ENCODE measurements at places on chromosomes 2 and 18.

GRCh38 chr18:77262643-77263465 lies 13.2 kb downstream of the GALR1 start:
- DNase-seq, result no peak

DNA sequence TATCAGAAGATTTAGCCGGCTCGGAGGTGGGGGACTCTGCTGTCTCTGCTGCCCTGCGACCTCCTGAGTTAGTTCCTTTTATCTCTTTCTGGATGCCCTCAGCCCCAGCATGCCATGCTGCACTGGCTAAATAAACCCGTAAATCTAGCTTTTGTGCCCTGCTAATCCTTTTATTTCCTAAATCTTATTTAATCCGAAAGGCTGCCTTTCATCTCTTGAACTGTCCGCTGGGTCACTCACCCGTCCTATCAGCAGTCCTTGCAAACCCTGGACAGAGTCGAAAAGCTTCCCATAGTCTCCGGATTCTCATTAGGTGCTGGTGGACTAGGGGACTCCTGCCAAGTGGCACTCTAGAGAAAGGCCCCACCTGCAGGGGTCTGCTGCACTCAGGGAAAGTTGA lies 122.0 kb upstream of the APCDD1 start:
- no peak for DNase-seq

DNA sequence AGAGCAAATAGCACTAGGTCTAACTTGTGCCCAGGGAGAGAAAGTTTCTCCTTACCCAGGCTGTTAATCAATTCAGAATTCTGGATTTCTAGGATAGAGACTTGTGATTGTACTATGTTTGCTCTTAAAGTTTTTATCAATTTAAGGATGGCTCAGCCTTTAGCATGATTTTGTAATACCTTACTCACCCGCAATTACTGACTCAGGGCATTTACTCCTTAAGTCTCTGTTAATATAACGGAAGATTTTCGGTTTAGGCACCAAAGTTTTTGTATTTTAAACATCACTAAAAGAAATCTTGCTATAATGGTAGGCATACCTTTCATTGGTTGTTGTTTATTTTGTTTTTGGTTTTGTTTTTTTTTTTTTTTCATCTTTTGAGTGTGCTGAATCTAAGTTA lies 358.2 kb downstream of the RBM43 start:
- no peak for DNase-seq

GRCh38 chr2:145961846-145962245 lies 1441.9 kb upstream of the ZEB2 start:
- DNase-seq, result no peak

- no peak for DNase-seq
These were observed 13.3 kb downstream of the NTSR2 start for GRCh38 chr2:11656671-11657101.

DNA sequence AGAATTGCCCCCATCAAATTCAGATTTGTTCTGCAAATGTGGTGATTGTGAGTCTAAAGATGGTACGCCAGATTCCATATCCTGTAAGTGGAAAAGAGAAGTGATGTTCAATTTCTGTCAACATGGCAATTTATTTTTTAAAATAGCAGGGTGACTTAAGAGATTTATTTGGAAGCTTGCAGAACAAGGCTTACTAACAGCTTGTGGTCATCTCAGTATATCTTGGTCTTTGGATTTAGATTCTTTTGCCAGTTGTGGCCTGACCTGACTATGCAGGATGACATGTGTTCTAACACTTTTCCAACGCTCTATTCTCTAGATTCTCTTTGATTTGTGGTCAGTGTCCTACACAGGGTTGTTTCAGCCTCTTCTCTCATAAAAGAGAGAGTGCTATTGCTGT lies 74.4 kb downstream of the MAP3K20 start:
- DNase-seq, result no peak

Data from stimulated activated CD8-positive, alpha-beta memory T cell treated with anti-CD3 and anti-CD28 coated beads, Interleukin-7, amount 100 ng/mL, for 48 hours (primary cell).